Stimulated activated naive CD4-positive, alpha-beta T cell treated with Interleukin-2 at 50 U/mL for 16 hours (primary cell): ENCODE measurements at places on chromosomes 1 and 21.

DNA sequence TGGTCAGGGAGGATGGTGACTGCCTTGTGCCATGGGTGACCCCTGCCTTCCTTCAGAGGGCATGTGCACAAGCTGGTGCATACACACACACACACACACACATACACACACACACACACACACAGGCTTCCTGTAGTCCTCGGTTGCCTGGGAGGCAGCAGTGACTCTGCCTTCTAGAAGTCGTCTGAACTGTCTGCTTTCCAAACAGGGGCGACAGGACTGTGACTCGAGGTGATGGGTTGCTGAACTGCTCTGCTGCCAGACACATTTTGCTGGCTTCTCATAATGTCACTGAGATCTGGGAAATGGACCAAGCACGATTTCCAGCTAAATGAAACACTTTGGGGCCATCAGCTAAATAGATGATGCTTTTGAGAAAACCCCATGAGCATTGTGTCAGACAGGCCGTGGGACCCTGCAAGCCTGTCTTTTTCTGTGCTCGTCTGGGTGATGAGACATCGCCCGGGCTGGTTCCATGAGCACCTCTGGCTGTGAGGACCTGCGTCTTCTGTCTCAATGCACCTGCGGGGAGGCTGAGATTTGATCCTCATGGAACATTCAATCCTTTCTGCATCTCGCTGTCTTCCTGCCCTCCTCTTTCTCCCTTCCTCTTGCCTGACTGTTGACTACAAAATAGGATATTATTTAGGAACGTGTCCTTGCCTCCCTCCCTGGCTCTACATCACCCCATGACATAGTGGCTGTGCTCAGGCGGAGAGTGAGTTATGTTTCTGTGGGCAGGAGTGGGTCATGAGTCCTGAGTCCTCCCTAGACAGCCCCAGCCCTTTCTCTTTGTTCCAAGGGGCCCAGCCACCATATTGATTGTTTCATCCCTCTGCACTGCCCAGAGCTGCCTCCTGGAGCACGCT, 436.8 kb downstream of the CAMTA1 start:
- DNase-seq, result no peak

GRCh38 chr1:212782422-212783154, 9.0 kb downstream of the NSL1 start:
- no peak for DNase-seq

DNA sequence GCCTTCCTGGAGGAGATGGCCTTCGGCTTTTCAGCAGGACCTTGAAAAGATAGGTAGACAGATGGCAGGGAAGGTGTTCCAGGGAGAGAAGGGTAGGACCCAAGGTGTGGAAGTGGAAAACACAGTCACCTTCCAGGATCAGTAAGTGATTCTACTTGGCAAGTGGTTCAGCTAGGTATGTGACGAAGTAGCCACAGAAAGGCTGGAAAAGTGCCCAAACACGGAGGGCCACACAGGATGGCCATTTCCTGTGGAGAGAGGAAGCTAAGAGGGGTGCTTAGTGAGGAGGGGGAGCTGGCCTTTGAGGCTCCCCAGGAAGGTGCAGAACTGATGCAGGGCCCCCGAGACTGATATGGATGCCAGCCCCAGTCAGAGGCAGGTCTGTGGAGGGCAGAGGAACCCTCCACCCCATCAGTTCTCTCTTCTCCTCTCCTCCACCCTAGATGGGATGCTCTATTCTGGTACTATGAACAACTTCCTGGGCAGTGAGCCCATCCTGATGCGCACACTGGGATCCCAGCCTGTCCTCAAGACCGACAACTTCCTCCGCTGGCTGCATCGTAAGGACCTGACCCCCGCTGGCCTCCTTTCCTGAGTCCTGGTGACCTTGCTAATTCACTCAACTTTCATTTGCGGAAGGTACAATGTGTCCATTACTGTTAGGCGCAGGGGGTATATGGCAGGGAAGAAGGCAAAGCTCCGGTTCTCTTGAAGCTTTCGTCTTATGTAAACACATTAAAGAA, 6.8 kb downstream of the SEMA4A start:
- no peak for DNase-seq

GRCh38 chr1:113073479-113073950, 517 bp downstream of the LRIG2 start:
- DNase-seq, result no peak

GRCh38 chr21:32425628-32426027, 13.1 kb downstream of the EVA1C start:
- no peak for DNase-seq

- DNase-seq, result peak; percentile 14
Observed at GRCh38 chr1:39490596-39491145, 765 bp upstream of the BMP8A start.

GRCh38 chr1:19070197-19070651, 113.7 kb upstream of the IFFO2 start:
- no peak for DNase-seq

DNA sequence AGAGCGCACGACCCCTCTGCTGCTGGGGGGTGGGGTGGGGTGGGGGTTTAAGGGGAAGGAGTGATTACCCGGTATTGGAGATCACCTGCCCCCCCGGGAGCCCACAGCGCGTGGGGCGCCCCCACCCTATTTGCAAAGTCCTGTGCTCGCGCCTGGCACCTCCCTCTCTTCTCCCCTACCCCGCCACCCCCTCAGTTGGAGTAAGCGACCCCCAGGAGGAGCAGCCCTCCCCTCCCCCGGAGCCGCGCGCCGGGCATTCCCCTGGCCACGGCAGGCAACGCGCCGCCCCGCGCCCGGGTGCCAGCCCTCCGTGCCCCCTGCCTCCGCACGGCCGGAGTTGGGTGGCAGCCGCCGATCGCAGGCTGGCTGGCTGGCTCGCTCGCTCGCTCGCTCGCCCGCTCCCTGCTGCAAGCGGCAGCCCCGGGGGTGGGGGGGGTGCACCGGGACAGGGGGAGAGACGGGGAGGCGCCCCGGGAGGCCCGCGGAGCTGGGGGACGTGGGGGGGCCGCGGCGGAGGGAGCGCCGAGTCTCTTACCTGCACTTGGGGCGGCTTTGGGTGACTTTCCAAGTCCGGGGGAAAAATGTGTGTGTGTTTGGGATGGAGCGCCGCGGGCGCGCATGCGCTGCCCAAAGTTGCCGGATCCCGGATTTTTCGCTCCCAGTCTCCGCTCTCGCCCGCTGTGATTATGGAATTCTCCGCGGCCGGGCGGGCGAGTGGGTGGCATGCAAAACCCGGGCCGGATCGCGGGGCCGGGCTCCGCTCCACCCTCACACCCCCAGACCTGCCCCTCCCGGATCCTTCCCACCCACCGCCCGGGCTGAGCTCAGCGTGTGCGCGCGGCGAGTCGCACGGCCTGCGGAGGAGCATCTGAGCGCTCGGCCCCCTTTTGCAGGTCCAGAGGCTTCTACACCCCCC, at the start of gene CASZ1:
Gene CASZ1 (minus strand): TSS at position 618 of the 916 bp plus-strand sequence. CDS start 102,757 bp downstream, outside the sequence.
- DNase-seq, result no peak

DNA sequence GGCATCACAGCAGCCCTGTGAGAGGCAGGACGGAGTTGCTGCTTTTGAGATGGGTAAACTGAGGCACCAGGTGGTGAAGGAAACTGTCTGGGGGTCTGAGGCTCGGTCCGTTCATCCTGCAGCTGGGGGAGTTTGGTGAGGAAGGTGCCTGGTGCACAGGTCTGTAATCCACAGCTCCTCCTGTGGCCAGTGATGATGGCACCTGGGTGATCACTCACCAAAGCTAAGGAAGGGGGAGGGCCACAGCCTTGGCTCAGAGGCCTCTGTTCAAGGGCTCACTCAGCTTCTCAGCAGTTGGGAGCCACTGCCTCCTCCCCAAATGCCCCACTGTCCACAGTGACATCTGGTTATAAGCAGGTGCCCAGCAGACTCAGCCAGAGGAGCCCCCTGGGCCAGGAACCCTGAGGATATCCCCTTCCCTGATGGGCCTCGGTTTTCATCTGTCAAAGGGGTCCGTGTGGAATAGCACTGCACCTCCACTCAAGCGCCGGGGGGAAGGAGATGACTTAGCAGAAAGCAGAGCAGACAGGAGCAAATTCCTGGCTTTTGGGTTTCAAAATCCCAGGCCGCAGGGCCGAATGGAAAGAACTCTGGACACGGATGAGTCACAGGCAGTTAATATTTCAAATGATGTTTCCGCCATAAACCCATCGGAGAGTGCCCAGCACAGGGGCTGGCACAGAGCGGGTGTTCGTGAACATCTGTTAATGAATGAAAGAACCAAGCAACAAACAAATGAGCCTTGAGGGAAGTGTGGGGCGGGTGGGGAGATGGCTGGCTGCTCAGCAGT, 82.8 kb downstream of the DMRTB1 start:
- no peak for DNase-seq

- peak; percentile 18 for DNase-seq
Observed at GRCh38 chr21:26169061-26169610, 1.4 kb downstream of the APP start.

DNA sequence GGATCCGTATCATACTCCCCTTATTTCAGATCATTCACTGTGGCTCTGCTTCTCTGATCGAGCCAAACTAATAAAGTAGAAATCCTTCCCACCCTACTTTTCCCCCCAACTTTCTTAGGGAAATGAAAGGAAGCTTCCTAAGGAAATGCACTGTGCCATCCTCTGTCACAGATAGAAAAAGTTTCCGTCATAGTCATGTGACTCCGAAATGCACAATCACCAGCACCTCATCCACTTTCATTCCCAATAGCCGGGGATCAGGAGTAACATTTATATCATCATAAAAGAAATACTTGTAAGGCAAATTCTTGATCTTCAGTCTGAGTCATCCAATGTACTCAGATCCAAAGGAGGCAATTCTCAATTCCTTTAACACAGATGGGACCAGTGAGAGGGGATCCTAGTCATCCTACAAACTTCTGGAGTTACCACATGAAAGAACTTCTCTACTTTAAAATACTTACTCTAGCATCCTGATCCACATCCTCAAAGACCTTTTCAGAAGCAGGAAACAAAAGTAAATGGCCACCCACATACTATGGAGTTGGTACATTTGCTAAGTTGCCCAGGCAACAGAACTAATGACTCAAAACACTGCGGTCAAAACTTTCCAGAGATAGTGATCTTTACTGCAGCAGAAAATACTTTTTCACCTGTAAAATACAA, 97.8 kb upstream of the ZC3H11B start:
- DNase-seq, result no peak

DNA sequence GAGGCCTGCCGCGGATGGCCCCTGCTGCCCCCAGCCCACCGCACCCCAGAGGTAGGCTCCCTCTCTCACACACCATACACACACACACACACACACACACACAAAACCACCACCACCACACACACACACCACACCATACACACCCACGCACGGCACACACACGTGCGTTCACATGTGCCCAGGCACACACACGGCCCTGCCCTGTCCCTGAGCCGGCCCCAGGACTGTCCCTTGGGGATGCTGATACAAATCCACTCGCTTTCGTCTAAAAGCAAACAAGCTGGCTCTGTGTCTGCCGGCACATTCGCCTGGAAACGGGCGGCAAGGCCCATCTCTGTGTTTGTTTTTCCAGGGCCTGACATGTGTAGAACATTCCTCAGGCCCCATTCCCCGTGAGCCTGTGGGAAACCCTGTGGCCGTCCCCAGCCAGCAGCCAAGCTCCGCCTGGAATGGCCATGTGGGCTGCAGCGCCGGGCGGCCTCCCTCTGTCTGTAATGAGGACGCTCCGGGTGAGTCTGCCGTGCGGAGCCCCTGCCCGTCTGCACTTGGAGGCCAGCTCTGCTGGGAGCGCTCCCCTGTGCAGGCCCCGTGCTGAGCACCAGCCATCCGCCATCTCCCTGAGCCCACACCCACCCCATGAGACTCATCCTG, 67.4 kb downstream of the DMRTB1 start:
- no peak for DNase-seq

GRCh38 chr1:26790551-26790953, 2.8 kb downstream of the PIGV start:
- DNase-seq, result peak; percentile 16

GRCh38 chr1:182699393-182700350, 15.3 kb upstream of the RGS8 start:
- no peak for DNase-seq

GRCh38 chr1:158011714-158012113, 18.3 kb downstream of the KIRREL1 start:
- DNase-seq, result no peak

- no peak for DNase-seq
Observed at GRCh38 chr1:26280333-26281042, 602 bp downstream of the SH3BGRL3 start.

GRCh38 chr1:183278739-183279591, 92.9 kb downstream of the LAMC2 start:
- no peak for DNase-seq

- DNase-seq, result no peak
Observed at GRCh38 chr1:46341222-46342083, 846 bp downstream of the NSUN4 start.

- DNase-seq, result no peak
Observed at GRCh38 chr21:41427556-41427955, 1.5 kb downstream of the MX1 start.

DNA sequence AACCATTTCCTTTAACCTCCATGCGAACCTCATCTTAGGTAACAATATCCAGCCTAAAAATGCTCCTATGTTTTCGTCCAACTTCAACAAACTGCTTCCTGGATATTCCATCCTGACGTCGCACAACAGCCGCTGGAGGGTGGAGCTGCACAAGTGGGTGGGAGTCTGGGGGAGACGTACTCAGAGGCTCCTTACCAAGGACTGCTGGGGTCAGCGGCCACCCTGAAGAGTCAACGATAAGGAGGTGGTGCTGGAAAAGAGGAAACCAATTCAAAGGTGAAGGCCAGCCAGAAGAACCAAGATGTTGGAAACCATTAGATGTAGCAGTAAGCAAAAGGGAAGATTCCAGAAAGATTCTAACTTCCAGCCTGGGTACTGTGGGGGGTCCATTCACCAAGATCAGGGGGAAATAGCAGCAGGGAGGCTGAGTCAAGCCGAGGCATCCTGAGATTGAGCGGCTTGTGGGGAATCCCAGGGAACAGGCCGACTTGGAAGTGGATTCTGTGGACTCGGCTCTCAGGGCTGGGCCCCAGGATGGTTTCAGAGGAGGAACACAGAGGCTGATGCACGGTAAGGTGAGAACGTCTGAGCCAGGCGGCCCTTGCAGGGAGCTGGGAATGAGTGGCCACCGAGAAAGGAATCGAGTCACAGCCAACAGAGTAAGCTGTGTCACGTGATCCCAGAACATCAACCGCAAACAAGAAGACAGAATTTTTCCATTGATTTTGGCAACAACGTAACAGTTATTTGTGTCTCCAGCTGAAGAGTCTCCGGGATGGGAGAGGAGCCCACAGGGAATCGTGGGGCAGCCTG, 375.7 kb downstream of the NPHP4 start:
- DNase-seq, result no peak

- DNase-seq, result no peak
Observed at GRCh38 chr1:225999912-226000337, 782 bp upstream of the SDE2 start.

DNA sequence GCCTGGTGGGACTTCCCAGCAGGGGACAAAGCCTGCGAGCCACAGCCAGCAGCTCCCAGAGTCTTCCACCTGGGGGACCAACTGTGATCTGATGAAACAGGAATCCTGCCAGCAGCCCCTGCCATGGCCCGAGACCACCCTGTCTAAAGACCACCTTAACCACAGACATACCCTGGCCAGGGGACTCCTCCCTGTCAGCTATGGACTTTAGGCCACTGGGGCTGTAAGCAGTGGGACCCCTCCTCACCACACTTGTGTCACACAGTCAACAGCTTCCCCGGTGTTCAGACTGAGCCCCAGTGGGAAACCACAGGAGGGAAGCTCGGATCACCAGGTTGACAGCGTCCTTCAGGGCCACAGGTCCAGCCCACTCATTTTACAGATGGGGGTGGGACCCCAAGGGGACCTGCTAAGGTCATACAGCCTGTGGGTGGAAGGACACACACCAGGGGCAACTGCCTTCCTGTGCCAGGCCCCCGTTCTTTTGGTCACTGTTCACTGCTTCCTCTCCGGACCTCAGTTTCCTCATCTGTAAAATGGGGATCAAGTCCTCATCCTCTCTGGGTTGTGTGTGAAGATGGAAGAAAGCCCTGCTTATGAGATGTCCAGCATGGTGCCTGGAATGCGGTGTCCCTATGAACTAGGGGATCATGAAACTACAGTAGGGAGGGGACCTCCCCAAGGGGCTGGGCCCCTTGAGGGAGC, 11.4 kb downstream of the EPHA2 start:
- DNase-seq, result no peak
